Thymus (tissue), 14 donors: ENCODE measurements at places on chromosomes 4 and X. TPM values are rescaled to one million over a fixed set of nuclear protein-coding genes. Genes with fewer than 3 reads are reported as not detected.

DNA sequence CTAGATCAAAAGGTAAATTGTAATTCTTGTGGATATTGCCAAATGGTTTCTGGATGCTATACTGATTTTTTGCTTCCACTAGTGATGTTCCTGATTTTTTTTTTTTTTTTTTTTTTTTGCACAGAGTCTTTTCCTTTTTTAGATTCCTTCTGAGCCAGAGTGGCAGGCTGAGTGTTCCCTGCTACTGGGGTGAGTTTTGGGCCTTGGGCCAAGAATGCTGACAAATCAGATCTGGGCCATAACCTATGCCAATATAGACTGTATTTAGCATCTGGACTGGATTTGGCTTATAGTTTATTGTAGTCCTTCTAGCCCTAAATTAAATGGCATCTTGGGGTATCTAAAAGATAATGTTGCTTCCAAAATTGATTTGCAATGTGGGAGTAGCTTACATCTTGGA, 52.8 kb downstream of the REPS2 start:
- DNase-seq, result no peak

GRCh38 chr4:55938481-55938880, 10.3 kb upstream of the CEP135 start:
- no peak for DNase-seq

- DNase-seq, result no peak
Observed at GRCh38 chr4:188218392-188218791, 79.2 kb downstream of the TRIML1 start.

- no peak for DNase-seq
Observed at GRCh38 chr4:157741642-157742041, 431.2 kb downstream of the GASK1B start.

- DNase-seq, result no peak
Observed at GRCh38 chr4:132065940-132066495, 1083.1 kb upstream of the PCDH10 start.

GRCh38 chr4:138734746-138735145, 280.8 kb upstream of the NOCT start:
- DNase-seq, result no peak

The SLC9A7 gene
- 10.3 TPM for total RNA-seq

- DNase-seq, result no peak
Observed at GRCh38 chrX:106220177-106220576, 52.1 kb downstream of the PWWP3B start.

DNA sequence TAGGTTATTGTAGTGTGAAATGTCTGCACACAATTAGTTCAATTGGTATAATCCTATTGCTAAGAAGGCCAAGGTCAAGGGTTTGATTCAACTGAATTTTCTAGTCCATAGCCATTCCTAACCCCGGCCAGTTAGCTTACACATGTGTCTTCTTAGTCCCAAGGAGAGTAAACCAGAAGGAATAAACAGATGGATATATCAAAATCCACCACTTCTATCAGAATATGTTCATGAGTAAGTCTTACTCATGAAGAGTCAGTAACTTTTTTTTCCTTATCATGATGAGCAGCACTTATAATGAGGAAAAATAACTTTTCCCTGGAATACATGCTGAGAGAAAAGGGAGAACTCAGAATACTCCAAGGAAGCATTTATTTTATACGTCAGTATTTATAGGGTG, 9.5 kb downstream of the HHIP start:
- DNase-seq, result no peak

DNA sequence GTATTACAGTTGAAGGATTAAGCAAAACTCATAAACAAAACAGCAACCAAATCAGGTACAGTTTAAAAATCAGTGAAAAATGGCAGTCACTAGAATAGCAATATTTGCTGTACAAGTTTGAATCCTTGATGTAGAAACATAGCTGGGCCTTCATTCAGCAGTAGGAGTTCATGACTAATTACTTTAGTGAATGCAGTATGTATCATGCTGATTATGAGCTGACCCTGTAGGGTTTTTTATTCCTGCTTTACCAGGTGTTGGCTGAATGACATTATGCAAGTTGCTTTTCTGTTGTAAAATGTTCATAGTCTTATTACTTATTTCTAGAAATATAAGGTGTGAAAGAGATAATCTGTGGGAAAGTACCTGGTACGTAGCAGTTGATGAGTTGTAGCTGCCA, 179.6 kb downstream of the CCSER1 start:
- no peak for DNase-seq

The NIPAL1 gene
- total RNA-seq, result 0.47 TPM

DNA sequence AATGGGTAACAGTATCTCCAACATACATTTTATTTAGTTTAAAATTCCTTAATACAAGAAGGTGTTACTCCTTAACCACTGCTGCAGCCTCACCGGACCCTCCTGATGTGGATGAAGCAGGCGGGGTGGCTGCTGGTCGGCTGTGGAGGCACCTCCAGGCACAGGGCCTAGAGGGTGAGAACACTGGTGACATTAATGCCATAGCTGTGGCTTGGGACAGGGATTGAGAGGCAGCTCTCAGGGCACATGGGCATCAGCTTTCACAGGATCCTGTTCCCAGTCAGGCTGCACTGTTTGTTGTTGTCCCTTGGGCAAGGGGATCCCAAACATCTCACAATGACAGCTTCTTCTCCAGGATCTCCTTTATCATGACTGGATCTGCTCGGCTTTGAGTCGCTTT, 90.0 kb downstream of the GATB start:
- DNase-seq, result no peak

GRCh38 chr4:11503166-11503565, 74.5 kb upstream of the HS3ST1 start:
- DNase-seq, result no peak

The PNCK gene
- 8.2 TPM for total RNA-seq
